Left hindlimb (tissue), 1 donor: ENCODE measurements at places on chromosomes 1 and 21.

- DNase-seq: no peak
Measured at GRCh38 chr21:44853601-44854390, 19.7 kb downstream of the PTTG1IP start.

GRCh38 chr1:167068761-167069160, 21.4 kb downstream of the GPA33 start:
- DNase-seq: no peak

- DNase-seq: no peak
Measured at GRCh38 chr21:39251326-39251725, 62.1 kb downstream of the BRWD1 start.

DNA sequence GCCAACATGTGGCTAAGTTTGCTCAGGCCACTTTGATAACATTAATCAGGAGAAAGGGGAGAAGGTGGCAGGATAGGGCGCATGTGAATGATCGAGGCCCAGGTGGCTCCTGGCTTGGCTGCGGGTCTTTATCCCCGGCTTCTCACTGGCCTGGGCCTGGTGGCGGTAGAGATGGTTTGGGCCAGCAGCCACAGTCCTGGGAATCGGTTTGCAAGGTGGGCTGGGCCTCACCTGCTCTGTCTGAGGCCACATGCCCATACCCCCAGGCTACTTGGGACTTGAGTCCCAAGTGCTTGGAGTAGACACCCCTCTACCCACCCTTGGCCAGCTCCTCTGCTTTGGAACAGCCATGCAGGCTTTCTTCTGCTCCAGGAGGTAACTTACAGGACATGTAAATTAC, 49.7 kb upstream of the DISP3 start:
- no peak for DNase-seq

DNA sequence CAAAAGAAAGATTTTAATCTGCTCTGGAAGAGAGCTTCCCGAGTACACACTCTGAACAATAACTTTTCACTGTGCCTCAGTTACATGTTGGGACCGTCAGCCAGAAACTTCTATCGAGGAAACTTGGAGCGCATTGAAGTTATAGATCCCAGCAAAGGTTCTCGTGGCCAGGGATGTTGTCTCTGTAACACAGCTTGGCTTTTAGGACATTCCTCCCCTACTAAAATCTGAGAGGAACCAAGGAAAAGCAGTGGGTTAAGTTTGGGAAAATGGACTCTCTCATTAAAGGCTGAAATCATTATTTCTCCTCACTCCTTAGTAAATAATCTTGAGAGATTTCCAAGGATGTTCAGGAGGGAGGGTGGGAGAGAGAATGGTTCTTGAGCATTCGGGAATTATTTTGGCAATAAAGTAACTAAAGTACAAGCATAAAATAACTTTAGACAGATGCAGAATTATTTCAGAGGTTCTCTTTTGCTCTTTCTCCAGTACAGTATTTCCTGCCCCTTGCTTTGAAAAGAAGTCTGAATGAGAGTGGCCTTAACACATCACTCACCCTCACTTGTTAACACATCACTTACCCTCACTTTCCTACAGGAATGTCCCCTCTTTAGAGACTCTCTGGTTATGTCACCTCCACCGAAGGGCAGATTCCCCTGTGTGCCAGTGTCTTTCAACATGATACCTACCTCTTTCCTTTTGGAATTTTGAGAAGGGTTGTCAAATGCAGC, 1.8 kb upstream of the NFIA start:
- DNase-seq: no peak

- DNase-seq: no peak
Measured at GRCh38 chr1:179955287-179955680, 674 bp downstream of the CEP350 start.

GRCh38 chr1:222583079-222583478, 6.7 kb downstream of the TAF1A start:
- DNase-seq: no peak

- peak; percentile 70 for DNase-seq
Measured at GRCh38 chr1:84847253-84848250, 45.5 kb downstream of the LPAR3 start.

GRCh38 chr21:29477941-29478340, 179.2 kb downstream of the BACH1 start:
- DNase-seq: no peak

DNA sequence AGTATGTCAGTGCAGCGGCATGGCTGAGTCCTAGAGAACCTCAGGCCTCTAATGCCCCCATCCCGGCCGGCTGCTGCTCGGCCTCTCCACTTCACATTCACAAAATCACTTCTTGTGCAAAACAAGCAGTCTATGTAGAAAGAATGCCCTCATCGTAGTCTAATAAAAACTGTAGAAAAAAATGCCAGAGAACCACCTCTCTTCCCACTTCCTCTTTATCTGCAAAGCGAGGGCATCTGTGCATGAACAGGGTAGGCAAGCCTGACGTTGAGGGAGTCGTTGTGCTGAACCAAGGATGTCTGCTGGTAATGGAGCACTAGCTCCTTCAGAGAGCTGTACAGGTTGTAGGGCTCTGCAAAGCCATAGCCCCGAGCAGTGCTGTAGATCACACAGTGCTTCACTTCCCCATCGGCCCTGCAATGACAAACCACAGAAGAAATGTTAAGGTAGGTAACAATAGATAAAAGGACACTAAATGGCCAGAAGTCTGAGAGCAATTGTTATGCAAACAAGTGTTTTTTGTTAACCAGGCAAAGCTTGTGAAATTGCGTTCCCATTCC, 88.9 kb downstream of the PIK3R3 start:
- no peak for DNase-seq

- no peak for DNase-seq
Measured at GRCh38 chr1:219138747-219139146, 34.9 kb upstream of the LYPLAL1 start.

- no peak for DNase-seq
Measured at GRCh38 chr1:212062832-212063438, 27.4 kb downstream of the DTL start.

DNA sequence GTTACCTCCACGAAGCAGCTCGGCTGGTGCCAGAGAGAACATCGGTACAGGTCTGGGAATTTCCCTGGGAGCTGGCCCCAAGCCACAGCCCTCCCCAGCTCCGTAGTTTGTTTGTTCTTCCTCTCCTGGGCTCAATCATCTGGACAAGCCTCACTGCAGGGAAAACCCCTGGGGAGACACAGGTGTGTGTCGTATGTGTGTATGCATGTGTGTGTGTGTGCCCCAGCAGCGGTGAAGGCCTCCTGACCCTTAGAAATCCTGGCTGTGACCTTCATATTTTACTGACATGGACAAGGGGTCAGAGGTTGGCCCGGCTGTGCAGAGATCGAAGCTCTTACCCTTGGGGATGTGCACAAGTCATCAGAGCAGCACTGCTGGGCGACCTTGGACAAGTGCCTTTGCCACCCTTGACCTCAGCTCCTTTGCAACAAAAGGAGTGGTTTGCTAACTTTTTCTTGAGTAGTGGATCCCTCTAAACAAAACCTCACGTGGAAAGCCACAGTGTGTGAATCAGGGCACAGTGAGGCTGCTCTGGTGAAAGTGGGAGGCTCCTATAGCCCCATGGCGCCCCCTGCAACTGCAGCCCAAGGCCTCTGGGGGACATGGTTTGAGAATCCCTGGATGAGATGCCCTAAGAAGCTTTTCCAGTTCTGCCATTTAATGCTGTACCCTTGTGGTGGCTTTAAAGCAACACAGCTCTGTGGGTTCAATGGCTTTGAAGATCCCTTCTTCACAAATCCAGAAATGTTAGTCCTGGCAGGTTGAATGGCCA, 12.3 kb upstream of the IL22RA1 start:
- DNase-seq: no peak

- no peak for DNase-seq
Measured at GRCh38 chr1:96840396-96840795, 118.8 kb downstream of the PTBP2 start.

- peak; percentile 20 for DNase-seq
Measured at GRCh38 chr1:1198423-1199140, 7.8 kb downstream of the TNFRSF18 start.

DNA sequence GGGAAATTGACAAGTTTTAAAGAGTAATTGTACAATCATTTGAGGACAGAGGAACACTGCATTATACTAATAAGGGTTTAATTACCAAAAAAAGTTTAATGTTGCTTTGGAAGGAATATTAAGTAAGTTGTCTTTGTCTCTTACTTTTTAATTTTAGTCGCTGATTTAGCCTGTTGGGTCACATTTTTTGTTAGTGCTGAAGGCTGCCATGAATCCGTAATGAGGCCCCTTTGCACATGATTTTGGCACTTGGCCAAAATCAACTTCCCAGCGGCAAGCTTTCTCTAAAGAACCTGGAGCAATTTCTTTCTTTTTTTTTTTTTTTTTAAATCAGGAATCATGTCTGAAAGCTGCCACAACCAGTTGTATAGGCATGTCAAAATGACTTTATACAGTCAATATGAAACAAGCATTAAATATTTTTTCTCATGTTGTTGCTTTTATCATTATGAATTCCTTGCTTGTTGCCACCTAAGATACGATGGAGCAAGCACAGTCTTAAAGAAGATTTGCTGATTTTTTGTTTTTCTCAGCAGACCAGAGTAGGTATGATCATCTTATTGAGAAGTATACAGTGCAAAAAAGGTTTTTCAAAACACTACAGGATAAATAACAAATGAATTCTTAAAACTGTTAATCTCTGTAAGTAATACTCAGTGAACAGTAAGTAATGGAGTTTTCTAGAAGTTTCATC, 690.4 kb downstream of the USP25 start:
- DNase-seq: peak; percentile 67

- DNase-seq: peak; percentile 80
Measured at GRCh38 chr1:8047686-8048445, 21.8 kb upstream of the ERRFI1 start.

DNA sequence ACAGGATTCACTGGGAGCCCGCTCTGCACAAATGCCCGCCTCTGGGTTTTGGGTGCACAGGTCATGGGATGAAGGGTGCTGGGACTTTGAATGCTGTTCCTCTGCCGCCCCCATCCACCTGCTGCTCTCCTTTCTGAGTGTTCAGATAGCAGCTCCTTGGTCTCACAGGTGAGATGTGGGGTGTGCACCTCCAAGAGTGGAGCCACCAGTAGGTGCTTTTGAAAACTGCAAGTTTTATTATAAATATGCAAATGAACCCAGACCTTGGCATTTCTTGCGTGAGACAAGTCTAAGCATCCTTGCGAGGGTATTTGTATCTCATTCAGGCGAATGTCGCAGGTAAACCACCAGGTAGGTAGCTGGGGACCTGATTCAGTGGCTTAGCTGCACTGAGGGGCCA, 30.2 kb downstream of the OBSCN start:
- no peak for DNase-seq

GRCh38 chr1:47875831-47876586, 121.2 kb downstream of the TRABD2B start:
- no peak for DNase-seq

DNA sequence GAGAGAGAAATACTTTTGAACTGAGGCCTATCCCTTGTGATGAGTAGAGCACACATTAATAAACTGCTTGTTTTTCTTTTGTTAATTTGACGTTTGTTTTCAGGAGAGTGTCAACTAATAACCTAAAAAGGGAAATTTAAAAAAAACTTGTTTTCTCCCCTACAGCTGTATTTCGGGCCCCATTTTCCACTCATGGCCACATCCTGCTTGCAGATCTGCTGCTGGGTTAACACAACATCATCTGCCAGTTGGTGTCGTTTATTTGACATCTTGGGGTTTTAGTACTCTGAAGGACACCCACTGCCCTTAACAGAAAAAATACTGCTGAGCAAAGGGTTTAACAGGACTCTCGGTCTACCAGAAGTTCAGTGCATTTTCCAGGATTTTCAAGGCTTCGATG, 848 bp upstream of the PYHIN1 start:
- DNase-seq: no peak

DNA sequence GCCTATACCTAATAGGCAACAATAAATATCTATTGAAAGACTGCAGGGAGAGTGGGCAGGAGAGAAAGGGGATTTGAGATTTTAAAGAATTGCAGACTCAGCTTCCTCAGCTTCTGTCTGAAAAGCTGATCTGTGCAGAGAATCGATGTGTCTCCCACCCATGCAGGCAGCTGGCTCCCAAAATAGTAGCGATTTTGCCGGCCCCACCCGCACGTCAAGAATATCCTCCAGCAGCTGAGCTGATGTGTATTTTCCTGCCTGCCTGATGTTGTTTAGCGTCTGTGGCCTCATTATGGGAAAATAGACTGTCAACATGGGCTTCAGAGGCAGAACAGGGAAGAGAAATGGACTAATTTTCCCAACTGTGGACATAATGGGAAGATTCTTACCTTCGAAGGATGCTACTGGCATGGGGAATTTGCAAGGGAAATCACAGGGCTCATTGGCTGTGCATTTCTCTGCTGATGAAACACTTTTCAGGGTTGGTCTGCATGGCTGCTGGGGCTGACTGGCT, 699.8 kb downstream of the PTPRU start:
- DNase-seq: no peak

DNA sequence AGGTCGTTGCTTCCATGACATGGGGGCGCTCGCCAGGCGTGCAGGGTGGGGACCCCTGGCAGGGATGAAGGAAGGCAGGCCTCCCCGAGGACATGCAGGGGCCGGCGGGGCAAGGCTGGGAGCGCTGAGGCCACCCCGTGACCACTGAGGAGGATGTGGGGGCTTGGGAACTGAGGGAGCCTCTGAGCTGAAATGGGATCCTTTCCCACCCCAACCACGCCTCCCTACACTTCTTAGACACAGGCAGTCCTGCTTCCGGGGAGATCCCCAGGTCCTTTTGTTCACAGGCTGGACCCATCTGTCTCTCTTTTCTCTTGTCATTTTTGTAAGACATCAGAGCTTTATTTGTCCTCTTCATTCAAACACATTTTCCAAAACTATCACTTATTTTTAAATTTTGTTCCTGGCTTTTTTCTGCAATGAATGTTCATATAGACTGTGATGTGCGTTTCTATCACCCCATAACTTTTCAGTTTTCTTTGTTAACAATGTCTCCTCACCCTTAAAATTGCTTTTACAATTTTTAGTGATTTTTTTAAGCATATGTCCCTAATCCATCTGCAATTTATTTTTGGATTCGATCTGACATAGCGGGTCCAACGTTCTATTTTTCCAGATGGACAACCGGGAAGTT, 156.7 kb upstream of the BACE2 start:
- DNase-seq: peak; percentile 68

DNA sequence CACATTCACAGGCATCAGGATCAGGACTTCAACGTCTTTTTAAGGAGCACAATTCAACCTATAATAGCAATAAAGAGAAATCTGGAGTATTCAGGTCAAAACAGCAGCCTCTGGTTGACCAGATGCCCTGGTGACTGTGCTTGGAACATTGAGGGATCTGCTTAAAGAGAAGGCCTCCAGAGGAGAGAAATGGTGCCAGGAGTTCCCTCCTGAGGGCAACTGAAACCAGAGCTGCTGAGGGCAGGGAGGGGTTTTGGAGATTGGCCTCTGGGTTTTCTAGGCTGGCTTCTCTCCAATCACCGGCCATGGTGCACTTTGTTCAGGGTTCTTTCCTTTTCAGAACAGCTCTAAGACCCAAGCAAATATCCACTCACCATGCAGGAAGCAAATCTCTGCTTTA, 190.7 kb upstream of the KIAA0040 start:
- no peak for DNase-seq
